PC-3 (cell line): ENCODE measurements at places on chromosomes 11 and 22. TPM values are rescaled to one million over a fixed set of nuclear protein-coding genes. Genes with fewer than 3 reads are reported as not detected.

The OR52E8 gene
- not detected in 2 replicates for total RNA-seq

- no peaks in the 10 kb centered on the region for H3K36me3 ChIP-seq
- H3K27ac ChIP-seq, result peak overlapping the region; percentile 86
- DNase-seq, result no peak
Observed at GRCh38 chr11:108466405-108466804, 924 bp downstream of the C11orf65 start.

DNA sequence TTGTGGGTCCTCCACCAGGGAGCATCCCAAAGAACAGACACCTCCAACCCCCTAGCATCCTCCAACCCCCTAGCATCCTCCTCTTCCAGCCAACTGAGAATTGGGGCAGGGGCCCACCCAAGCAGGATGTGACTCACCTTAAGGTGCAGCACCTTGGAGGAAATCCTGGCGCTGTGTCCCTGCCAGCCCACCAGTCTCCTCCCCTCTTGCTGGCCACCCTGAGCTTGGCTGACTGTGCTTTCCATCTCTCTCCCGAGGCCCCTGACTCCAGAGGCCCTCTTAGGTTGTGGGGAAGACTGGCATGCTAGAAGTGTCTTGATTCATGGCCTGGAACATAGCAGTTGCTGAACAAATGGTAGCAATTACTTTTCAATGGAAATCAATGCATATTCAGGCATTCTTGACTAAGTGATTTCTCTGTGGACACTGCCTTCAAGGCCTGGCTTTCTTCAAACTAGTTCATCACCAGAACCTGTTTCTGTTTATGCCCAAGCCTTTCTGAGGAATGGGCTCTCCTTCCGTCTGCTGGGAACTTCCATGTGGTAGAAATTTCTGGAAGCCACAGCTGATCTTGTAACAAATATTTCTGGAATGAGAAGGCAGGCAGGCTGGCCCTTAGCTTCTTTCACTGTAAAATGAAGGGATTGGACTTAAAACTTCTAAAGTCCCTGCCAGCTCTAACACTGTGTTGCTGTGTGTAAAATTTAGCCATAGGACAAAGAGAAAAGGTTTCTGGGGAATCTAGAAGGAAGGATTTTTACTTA lies 60.5 kb downstream of the CEP164 start:
- no peak overlapping the region for H3K4me3 ChIP-seq
- no peaks in the 10 kb centered on the region for H3K27me3 ChIP-seq
- peaks cover 10% of the 10 kb centered on the region; the same call in 1 of the 2 replicates for H3K36me3 ChIP-seq
- peaks cover 21% of the 10 kb centered on the region for H3K4me1 ChIP-seq
- no peak overlapping the region for H3K27ac ChIP-seq

The SCUBE1 gene
- total RNA-seq, result not detected in 2 replicates

The CCDC89 gene
- 0.55 TPM in 1 of 2 replicates, not detected in the other for total RNA-seq

GRCh38 chr11:8387141-8387540 lies 123.5 kb upstream of the LMO1 start:
- no peaks in the 10 kb centered on the region for H3K4me1 ChIP-seq
- no peaks in the 10 kb centered on the region for H3K36me3 ChIP-seq
- no peak for DNase-seq
- no peak overlapping the region for H3K27ac ChIP-seq
- H3K4me3 ChIP-seq, result no peak overlapping the region

- no peaks in the 10 kb centered on the region for H3K36me3 ChIP-seq
- no peak overlapping the region for H3K27ac ChIP-seq
- no peaks in the 10 kb centered on the region for H3K27me3 ChIP-seq
- no peak overlapping the region for H3K4me3 ChIP-seq
- DNase-seq, result peak; percentile 11
Observed at GRCh38 chr11:10268746-10269488, 25.1 kb downstream of the SBF2 start.

- H3K27me3 ChIP-seq, result no peaks in the 10 kb centered on the region
- H3K27ac ChIP-seq, result no peak overlapping the region
- DNase-seq, result no peak
- H3K4me3 ChIP-seq, result no peak overlapping the region
Observed at GRCh38 chr22:31821572-31821971, 67.8 kb downstream of the DEPDC5 start.

The RCOR2 gene
- 1.2 and 1.4 TPM in 2 replicates for total RNA-seq

DNA sequence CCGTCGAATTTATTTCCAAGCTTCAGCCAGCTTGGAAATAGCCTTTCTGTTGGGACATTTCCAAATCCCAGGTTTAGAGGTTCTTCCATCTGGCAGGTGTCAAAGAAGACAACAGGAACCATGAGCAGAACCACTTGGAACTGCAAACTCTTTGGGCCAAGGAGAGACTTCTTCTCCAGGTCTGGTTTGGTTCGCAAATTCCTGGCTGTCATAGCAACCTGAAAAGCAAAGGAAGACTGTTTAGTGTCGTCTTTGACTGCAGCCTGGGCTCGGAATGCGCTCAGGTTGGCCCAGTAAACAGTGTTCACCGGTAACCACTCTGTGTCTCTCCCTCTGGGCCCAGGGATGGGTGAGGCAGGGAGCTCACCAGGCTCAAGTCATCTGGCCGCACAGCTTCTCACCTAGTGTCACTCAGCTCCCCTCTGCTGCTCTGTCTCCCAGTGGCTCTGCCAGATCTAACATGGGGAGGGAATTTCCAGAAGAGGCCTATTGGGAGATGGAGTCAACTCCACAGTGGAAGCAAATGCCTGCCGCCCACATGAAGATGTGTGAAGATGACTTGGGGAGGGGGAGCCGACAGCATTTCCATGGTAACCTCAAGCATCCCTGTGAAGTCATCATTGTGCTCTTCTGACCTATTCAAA lies 11.9 kb upstream of the CLMP start:
- H3K4me1 ChIP-seq, result peaks cover 1% of the 10 kb centered on the region; the same call in 1 of the 2 replicates
- H3K36me3 ChIP-seq, result no peaks in the 10 kb centered on the region
- H3K27me3 ChIP-seq, result no peaks in the 10 kb centered on the region
- H3K27ac ChIP-seq, result no peak overlapping the region
- no peak for DNase-seq

The MMP11 gene
- 2.4 and 5.9 TPM in 2 replicates for total RNA-seq

GRCh38 chr11:28223577-28223976 lies 115.4 kb downstream of the METTL15 start:
- H3K4me1 ChIP-seq, result peaks cover 7% of the 10 kb centered on the region
- no peaks in the 10 kb centered on the region for H3K36me3 ChIP-seq
- no peak overlapping the region for H3K27ac ChIP-seq

The ATF4 gene
- 230 and 240 TPM in 2 replicates for total RNA-seq

The OR4X1 gene
- total RNA-seq, result not detected in 2 replicates

The MYO7A gene
- 0.66 and 1.2 TPM in 2 replicates for total RNA-seq

DNA sequence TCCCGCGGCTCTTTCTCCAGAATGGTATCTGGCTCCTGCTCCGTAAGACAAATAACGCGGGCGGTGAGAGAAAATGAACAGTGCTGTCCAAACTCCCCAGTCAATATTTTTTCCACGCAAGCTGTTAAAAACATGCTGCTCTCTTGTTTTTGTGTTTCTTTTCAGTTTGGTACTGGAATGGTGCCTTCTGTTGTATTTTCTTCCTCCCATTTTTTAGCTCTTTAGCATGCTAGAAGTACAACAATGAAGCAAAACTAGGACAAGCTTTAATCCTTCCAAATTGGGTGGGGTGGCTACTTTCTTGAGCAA lies 599 bp upstream of the PPP2R1B start:
- H3K4me1 ChIP-seq, result peaks cover 25% of the 10 kb centered on the region
- H3K27ac ChIP-seq, result peak overlapping the region; percentile 74
- peaks cover 21% of the 10 kb centered on the region for H3K36me3 ChIP-seq
- peak overlapping the region; percentile 74 for H3K4me3 ChIP-seq
- DNase-seq, result no peak
- H3K27me3 ChIP-seq, result no peaks in the 10 kb centered on the region

DNA sequence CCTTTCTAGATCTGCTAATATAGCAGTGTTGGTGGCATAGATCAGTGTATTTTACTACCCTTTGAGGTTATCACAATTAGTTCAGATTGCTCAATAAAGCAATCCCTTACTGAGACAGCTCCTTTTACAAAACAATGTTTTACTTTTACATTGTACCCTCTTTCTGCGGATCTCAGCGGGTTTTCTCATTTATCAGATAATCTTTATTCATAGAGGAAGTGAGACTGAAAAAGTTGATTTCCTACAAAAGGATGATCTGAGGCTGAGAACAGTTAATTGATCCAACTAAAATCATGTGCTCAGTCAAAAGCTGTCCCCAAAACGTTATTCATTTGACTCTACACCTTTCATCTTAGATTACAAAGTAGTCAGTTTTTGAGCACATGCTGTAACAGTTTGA lies 2319.9 kb downstream of the LRRC4C start:
- no peak for DNase-seq
- no peaks in the 10 kb centered on the region for H3K36me3 ChIP-seq
- H3K27me3 ChIP-seq, result no peaks in the 10 kb centered on the region

DNA sequence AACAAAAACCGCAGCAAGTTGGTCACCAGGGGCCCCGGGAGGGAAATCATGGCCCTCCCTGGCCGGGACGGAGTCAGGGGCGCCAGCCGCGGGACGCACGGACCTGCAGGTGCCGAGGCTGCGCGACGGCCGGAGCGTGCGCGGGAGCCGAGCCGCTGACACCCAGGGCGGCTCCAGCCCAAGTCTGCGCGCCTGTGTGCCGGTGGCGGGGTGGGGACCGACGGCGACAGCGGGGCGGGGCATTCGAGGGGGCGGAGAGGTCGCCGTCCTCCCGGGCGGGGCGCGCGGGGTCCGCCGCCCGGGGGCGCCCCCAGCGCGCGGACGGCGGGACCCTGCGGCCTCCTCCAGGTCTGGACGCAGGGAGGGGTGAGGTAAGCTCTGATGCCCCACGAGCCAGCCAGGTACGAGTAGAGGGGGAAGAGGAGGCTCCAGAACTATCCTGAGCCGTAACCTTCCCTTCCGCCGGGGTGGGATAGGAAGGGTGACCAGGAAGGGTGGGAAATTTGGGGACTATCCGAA lies at the start of gene ESAM:
ESAM (minus strand) TSS at position 186 of the 519 bp plus-strand sequence; CDS start at position 50, 136 bp downstream.
- no peaks in the 10 kb centered on the region for H3K27me3 ChIP-seq
- no peak within 1 kb of the TSS for H3K27ac ChIP-seq
- peaks cover 6% of the 10 kb centered on the region; the same call in 1 of the 2 replicates for H3K36me3 ChIP-seq
- H3K4me3 ChIP-seq, result peak within 1 kb of the TSS; percentile 91
- DNase-seq, result peak; percentile 46

GRCh38 chr22:21736084-21736642 lies 569 bp upstream of the YPEL1 start:
- no peak overlapping the region for H3K4me3 ChIP-seq
- no peaks in the 10 kb centered on the region for H3K36me3 ChIP-seq
- H3K27me3 ChIP-seq, result no peaks in the 10 kb centered on the region
- no peak overlapping the region for H3K27ac ChIP-seq
- no peaks in the 10 kb centered on the region for H3K4me1 ChIP-seq

DNA sequence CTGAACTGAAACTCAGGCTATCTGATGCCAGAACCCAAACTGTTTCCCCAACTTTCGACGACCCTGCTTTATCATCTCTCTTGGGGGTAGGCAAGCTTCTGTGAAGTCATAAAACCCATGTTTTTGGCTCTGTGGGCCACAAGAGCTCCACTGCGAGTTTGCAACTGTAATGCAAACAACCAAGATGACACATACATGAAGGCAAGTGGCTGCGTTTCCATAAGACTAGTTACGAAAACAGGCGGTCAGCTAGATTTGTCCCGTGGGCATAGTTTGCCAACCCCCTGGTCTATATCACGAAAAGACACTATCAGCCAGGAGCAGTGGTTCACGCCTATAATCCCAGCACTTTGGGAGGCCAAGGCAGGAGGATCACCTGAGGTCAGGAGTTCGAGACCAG lies 37.5 kb downstream of the TPST2 start:
- H3K27me3 ChIP-seq, result no peaks in the 10 kb centered on the region
- no peak overlapping the region for H3K27ac ChIP-seq
- no peak for DNase-seq
- no peaks in the 10 kb centered on the region for H3K4me1 ChIP-seq
- H3K36me3 ChIP-seq, result no peaks in the 10 kb centered on the region
- no peak overlapping the region for H3K4me3 ChIP-seq

The PTGDR2 gene
- total RNA-seq, result 0.06 TPM in 1 of 2 replicates, not detected in the other

- H3K27me3 ChIP-seq, result peaks cover 49% of the 10 kb centered on the region
- no peak overlapping the region for H3K27ac ChIP-seq
- DNase-seq, result no peak
- H3K4me3 ChIP-seq, result no peak overlapping the region
- H3K36me3 ChIP-seq, result no peaks in the 10 kb centered on the region
- H3K4me1 ChIP-seq, result no peaks in the 10 kb centered on the region
Observed at GRCh38 chr11:8127447-8127846, 41.4 kb downstream of the RIC3 start.

The OR5B3 gene
- not detected in 2 replicates for total RNA-seq

- H3K36me3 ChIP-seq, result no peaks in the 10 kb centered on the region
- no peak overlapping the region for H3K27ac ChIP-seq
- peaks cover 54% of the 10 kb centered on the region for H3K27me3 ChIP-seq
- no peaks in the 10 kb centered on the region for H3K4me1 ChIP-seq
- H3K4me3 ChIP-seq, result no peak overlapping the region
Observed at GRCh38 chr11:113166280-113166679, 148.1 kb upstream of the TTC12 start.

DNA sequence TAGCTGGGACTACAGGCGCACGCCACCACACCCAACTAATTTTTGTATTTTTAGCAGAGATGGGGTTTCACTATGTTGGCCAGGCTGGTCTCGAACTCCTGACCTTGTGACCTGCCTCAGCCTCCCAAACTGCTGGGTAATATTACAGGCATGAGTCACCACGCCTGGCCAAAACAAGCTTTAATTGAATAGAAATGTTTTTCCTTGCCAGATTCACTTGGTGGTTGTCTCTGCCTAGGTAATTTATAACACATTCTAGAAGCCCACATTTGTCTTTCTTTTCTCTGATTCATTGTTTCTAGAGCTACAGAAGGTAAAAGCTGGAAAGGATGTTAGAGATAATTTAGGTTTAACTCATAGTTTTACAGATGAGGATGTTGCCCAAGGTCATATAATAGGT lies 41.3 kb downstream of the CECR2 start:
- no peak for DNase-seq
- no peaks in the 10 kb centered on the region for H3K4me1 ChIP-seq
- H3K27ac ChIP-seq, result no peak overlapping the region
- H3K4me3 ChIP-seq, result no peak overlapping the region

The TEAD1 gene
- total RNA-seq, result 70.2 and 148 TPM in 2 replicates

- H3K27ac ChIP-seq, result peak overlapping the region; percentile 68
- DNase-seq, result peak; percentile 59
- no peaks in the 10 kb centered on the region for H3K36me3 ChIP-seq
- no peaks in the 10 kb centered on the region for H3K27me3 ChIP-seq
- peaks cover 17% of the 10 kb centered on the region for H3K4me1 ChIP-seq
Observed at GRCh38 chr11:32081129-32081641, 9.7 kb upstream of the RCN1 start.

DNA sequence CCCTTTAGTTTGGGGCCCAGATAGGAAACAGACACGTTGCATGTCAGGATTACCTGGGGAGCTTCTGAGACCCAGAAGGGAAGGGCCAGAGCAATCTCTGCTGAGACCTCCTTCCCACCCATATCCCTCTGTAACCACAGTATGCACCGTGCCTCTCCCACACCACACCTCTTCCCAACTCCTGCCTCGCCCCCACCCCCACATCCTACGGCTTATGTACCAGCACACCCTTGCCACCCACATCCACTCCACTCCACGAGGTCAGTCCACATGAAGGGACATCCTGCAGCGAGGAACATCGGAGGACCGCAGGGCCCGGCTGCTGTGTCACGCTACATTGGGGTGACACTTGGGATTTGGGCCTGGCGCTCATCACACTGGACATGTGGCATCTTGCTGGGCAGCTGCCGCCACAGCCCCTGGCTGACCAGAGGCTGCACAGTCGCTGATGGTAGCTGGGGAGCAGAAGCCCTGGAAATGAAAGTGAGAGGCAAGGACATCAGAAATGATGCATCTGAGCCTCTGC lies 118.3 kb upstream of the LMO1 start:
- H3K27me3 ChIP-seq, result peaks cover 45% of the 10 kb centered on the region
- no peaks in the 10 kb centered on the region for H3K4me1 ChIP-seq
- DNase-seq, result no peak
- H3K36me3 ChIP-seq, result no peaks in the 10 kb centered on the region
